Breast epithelium (tissue), 4 donors: ENCODE measurements at places on chromosomes 2 and 18. TPM values are rescaled to one million over a fixed set of nuclear protein-coding genes. Genes with fewer than 3 reads are reported as not detected.
A peak's percentile ranks its signal among the peaks of the same experiment; 100 is the strongest.

DNA sequence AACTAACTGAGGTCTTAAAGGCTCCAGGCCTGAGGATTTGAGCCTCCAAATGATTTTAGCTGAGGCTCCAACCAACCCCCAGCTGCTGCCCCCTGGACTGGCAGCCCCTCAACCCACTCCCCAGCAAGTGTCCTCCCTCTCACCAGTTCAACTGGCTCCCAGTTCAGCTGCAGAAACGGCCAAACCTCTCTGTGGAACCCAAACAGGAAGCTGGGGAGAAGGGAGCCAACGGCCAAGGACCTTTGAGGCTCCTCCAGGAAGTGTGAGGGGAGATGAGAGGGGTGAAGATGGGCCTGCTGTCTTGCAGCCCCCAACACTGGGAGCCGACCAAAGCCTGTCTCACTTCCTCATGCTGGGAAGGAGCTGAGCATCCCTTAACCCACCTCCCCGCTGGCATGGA, 24.9 kb downstream of the ZFP36L2 start:
- no peaks in the 10 kb centered on the region for H3K27me3 ChIP-seq
- no peaks in the 10 kb centered on the region for H3K36me3 ChIP-seq
- no peak overlapping the region for H3K4me3 ChIP-seq
- no peaks in the 10 kb centered on the region for H3K4me1 ChIP-seq
- no peak overlapping the region for H3K27ac ChIP-seq

DNA sequence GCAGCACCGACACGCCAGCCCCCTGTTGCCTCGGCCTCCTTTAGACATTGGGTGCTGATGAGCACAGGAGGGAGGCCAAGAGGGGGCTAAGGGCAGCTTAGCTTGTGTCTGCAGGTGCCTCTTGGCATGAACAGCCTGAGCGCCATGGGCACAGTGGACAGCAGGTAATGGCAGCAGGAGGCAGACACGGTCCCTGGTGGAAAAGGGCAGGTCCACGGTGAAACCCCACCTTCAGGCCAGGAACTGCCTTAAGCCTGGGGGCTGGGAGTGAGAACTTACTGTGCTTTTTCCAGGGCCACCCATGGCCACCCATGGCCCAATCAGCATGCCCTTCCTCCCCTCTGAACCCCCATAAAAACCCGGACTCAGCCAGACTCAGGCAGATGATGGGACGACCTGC, 633.4 kb upstream of the TMEFF2 start:
- no peak for DNase-seq
- no peaks in the 10 kb centered on the region for H3K36me3 ChIP-seq
- no peaks in the 10 kb centered on the region for H3K27me3 ChIP-seq
- H3K27ac ChIP-seq: no peak overlapping the region

DNA sequence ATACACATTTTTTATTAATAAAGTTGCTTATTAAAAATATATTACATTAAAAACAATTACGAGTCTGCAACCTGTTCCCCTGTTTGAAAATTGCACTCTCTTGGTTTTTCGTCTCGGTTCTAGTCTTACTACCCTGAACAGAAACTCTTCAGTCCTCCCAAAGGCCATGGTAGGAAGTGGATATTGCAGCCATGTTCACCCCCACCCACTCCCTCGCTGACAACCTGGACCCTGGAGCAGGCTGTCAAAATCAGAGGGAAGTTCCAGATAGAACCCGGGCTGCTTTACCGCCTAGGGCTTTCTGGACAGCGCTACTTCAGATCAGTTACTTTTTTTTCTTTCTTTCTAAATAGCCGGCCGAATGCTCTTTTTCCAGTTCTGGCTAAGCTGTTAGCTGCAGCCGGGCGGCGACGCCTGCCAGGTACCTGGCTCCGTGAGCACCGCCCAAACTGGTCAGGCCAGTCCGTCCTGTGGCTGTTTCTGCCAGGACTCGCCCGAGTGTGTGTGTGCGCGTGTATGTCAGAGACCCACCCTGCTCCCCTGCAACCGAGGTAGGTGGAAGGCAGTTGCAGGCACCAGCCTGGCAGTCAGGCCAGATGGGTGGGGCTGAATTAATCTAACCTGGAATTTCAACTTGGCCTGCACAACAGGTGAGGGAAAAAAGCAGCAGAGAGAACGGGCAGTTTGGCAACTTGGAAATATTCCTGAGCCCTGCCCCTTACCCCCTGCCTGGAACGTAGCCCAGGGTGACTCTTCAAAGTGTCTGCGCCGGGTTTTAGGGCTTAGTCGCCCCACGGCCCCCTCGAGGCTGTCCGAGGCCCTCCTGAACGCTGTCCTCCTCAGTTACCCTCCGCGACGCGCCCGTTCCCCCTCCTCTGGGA, 1.1 kb upstream of the TET3 start:
- H3K4me3 ChIP-seq: peak overlapping the region; percentile 54
- no peaks in the 10 kb centered on the region for H3K36me3 ChIP-seq
- H3K27ac ChIP-seq: peak overlapping the region; percentile 91
- peaks cover 8% of the 10 kb centered on the region for H3K4me1 ChIP-seq

SOX11 gene
- total RNA-seq: not detected

MSTN gene
- total RNA-seq: 0.73 TPM

UGT1A10 gene
- total RNA-seq: not detected

DNA sequence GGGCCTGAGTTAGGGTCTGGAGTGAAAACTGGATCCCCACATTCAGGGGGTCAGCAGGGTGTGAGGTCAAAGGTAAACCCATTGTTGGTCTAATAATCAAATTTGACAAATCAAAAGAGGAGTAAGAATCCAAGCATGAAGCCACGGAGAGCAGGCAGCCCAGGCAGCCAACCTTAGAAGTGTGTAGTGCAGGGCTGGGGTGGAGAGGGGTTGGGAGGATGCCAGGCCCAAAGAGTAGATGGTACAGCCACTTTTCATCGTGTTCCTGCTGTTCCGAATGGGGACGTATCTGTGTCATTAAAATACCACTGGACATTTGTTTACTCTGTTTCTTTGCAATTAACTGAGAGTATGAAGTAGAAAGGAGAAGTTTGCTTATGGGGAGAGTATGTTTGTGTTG, 16.5 kb upstream of the SPTBN1 start:
- H3K27me3 ChIP-seq: no peaks in the 10 kb centered on the region
- no peak for DNase-seq
- no peak overlapping the region for H3K4me3 ChIP-seq
- H3K4me1 ChIP-seq: no peaks in the 10 kb centered on the region
- no peak overlapping the region for H3K27ac ChIP-seq
- no peaks in the 10 kb centered on the region for H3K36me3 ChIP-seq

DNA sequence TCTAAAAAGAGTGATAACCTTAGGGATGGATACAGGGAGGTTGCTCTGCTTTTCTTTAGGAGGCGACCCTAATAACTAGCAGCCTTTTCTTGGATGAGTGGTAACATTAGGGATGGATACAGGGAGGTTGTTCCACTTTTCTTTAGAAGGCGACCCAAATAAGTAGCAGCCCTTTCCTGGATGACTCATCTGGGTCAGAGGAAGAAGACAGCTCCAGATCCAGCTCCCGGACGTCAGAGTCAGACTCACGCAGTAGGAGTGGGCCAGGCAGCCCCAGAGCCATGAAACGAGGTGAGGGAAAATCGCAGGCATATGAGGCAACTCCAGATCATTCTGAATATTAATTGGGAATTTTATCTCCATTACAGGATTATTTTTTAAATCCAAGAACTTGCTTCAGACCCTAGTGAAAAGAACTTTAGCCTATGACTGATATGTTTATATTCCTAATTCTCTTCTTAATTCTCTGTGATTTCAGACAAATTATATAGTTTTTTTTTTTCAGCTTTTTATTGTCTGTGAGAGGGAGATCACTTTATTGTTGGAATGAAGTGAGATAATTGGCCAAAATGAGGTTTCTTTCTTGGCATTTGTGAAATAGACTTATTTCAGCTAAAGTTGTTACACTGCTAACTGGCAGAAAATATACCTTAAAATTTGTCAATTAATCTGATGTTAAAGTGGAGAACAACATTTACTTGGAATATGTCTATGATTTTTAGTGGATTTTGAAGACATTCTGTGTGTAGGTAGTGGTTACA, 31.2 kb upstream of the C1GALT1C1L start:
- H3K4me3 ChIP-seq: no peak overlapping the region
- no peaks in the 10 kb centered on the region for H3K27me3 ChIP-seq
- H3K4me1 ChIP-seq: no peaks in the 10 kb centered on the region
- H3K36me3 ChIP-seq: no peaks in the 10 kb centered on the region

GRCh38 chr2:45856391-45857274, 205.2 kb downstream of the PRKCE start:
- no peaks in the 10 kb centered on the region for H3K27me3 ChIP-seq
- H3K27ac ChIP-seq: no peak overlapping the region

ACTG2 gene
- total RNA-seq: 54.6 TPM

AQP12B gene
- total RNA-seq: not detected
